ENCODE measurements at places on chromosomes 12 and 14. TPM values are rescaled to one million over a fixed set of nuclear protein-coding genes. Genes with fewer than 3 reads are reported as not detected.

UNC79 gene
- total RNA-seq = 0.29 TPM

MGP gene
- 5,040 TPM for total RNA-seq

- H3K27me3 ChIP-seq = no peaks in the 10 kb centered on the region
- DNase-seq = no peak
- no peak overlapping the region for H3K4me3 ChIP-seq
- no peak overlapping the region for H3K27ac ChIP-seq
- no peaks in the 10 kb centered on the region for H3K4me1 ChIP-seq
- no peaks in the 10 kb centered on the region for H3K36me3 ChIP-seq
Measured at GRCh38 chr14:99668307-99669295, 15.5 kb upstream of the CYP46A1 start.

GRCh38 chr12:76878099-76878898 is 520 bp downstream of the CSRP2 start:
- H3K27me3 ChIP-seq = no peaks in the 10 kb centered on the region
- peak overlapping the region; percentile 88 for H3K27ac ChIP-seq
- no peaks in the 10 kb centered on the region for H3K4me1 ChIP-seq
- no peak for DNase-seq
- no peaks in the 10 kb centered on the region for H3K36me3 ChIP-seq
- peak overlapping the region; percentile 66 for H3K4me3 ChIP-seq

DNA sequence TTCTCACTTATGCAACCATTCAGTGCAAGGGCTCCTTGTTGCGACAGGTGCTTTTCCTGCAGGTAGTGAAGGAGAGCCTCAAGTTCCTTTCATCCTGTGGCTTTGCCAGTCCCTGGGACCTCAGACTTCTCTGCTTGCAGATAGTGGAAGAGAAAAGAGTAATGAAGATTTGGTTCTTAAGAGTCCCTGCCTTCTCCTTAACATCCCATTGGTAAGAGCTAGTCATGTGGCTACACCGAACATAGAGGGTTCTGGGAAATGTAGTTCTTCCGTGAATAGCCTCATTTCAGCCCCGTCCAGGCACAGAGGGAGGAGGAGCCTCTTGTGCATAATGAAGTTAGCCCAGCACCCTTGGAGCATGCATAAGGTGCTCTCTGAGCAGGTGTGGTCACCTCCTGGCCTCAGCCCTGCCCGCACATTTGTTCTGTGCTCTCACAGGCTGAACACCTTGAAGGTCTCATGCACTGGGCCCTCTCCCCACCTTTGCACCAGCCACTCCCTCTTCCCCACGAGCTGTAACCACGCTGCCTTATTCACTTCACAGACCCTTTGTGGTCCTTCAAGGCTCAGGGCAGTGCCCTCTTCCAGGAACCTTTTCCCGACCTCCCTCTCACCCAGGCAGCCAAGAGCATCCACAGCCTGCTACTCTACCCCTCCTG is 134.0 kb downstream of the BCL11B start:
- H3K27me3 ChIP-seq = no peaks in the 10 kb centered on the region
- H3K4me1 ChIP-seq = no peaks in the 10 kb centered on the region
- no peak overlapping the region for H3K4me3 ChIP-seq

FOXG1 gene
- not detected for total RNA-seq

- H3K36me3 ChIP-seq = no peaks in the 10 kb centered on the region
- H3K4me1 ChIP-seq = no peaks in the 10 kb centered on the region
- H3K27me3 ChIP-seq = no peaks in the 10 kb centered on the region
- no peak overlapping the region for H3K4me3 ChIP-seq
- no peak for DNase-seq
- H3K27ac ChIP-seq = peak overlapping the region; percentile 52
Measured at GRCh38 chr12:108793756-108794441, 62.6 kb upstream of the CORO1C start.

DNA sequence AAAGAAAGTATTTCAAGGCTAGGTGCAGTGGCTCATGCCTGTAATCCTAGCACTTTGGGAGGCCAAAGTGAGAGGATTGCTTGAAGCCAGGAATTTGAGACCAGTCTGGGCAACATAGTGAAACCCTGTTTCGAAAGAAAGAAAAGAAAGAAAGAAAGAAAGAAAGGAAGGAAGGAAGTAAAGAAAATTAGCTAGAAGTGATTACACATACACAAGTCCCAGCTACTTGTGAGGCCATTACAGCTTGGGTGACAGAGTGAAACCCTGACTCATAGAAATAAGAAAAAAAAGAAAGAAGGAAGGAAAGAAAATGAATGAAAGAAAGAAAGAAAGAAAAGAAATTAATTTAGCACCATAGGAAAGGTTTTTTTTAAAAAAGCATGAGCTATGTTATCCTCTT is 33.3 kb upstream of the PPP1CC start:
- H3K36me3 ChIP-seq = no peaks in the 10 kb centered on the region
- H3K27ac ChIP-seq = no peak overlapping the region
- DNase-seq = no peak
- H3K4me1 ChIP-seq = no peaks in the 10 kb centered on the region

GRCh38 chr12:121522971-121523370 is 57.9 kb downstream of the KDM2B start:
- no peaks in the 10 kb centered on the region for H3K36me3 ChIP-seq
- no peak overlapping the region for H3K4me3 ChIP-seq
- H3K27me3 ChIP-seq = no peaks in the 10 kb centered on the region
- no peaks in the 10 kb centered on the region for H3K4me1 ChIP-seq
- no peak overlapping the region for H3K27ac ChIP-seq

GRCh38 chr12:39931231-39931630 is 174.7 kb downstream of the SLC2A13 start:
- H3K27me3 ChIP-seq = no peaks in the 10 kb centered on the region
- DNase-seq = no peak
- H3K4me3 ChIP-seq = no peak overlapping the region
- H3K36me3 ChIP-seq = no peaks in the 10 kb centered on the region
- H3K4me1 ChIP-seq = no peaks in the 10 kb centered on the region

KRT7 gene
- 358 TPM for total RNA-seq

DNA sequence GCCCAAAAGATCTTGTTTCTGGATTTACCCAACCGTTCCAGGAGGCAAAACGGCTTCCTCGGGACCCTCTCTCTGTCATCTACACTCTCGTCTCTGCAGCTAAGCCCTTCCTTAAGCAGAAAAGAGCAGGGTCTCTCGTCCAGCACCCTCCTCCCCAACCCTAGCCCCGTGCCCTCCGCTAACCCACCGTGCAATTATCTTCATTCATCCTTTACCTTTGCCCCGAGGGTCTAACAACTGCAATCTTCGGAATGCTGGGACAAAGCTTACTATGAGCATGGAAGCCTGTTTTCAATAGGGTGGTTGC is 276 bp upstream of the BMAL2 start:
- H3K4me3 ChIP-seq = peak overlapping the region; percentile 76
- no peaks in the 10 kb centered on the region for H3K27me3 ChIP-seq
- no peak overlapping the region for H3K27ac ChIP-seq
- DNase-seq = no peak
- H3K4me1 ChIP-seq = no peaks in the 10 kb centered on the region
- H3K36me3 ChIP-seq = no peaks in the 10 kb centered on the region

ZFHX2 gene
- 0.66 TPM for total RNA-seq

DNA sequence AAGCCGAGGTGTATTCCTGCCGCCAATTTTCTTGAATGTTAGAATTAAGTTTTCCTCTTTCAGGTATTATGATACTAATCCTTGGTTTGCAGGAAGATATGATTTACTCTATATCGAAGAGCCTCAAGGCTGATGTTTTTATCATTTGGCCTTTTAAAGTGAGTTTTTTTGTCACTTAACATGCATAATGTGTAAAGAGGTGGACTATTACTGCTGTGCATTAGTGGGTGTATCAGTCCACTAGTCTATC is 11.1 kb upstream of the TMPO start:
- peak overlapping the region; percentile 94 for H3K27ac ChIP-seq
- DNase-seq = no peak
- no peaks in the 10 kb centered on the region for H3K27me3 ChIP-seq
- no peaks in the 10 kb centered on the region for H3K4me1 ChIP-seq
- peak overlapping the region; percentile 62 for H3K4me3 ChIP-seq

GRCh38 chr12:56188131-56188777 is 1.0 kb downstream of the SMARCC2 start:
- no peak for DNase-seq
- H3K4me3 ChIP-seq = peak overlapping the region; percentile 94
- H3K27ac ChIP-seq = peak overlapping the region; percentile 96
- H3K27me3 ChIP-seq = no peaks in the 10 kb centered on the region
- no peaks in the 10 kb centered on the region for H3K36me3 ChIP-seq

ATP2A2 gene
- total RNA-seq = 102 TPM

- DNase-seq = no peak
- H3K27ac ChIP-seq = no peak overlapping the region
- no peaks in the 10 kb centered on the region for H3K27me3 ChIP-seq
Measured at GRCh38 chr12:27814851-27815591, 35.0 kb upstream of the MANSC4 start.

- no peaks in the 10 kb centered on the region for H3K4me1 ChIP-seq
- no peak overlapping the region for H3K27ac ChIP-seq
- H3K4me3 ChIP-seq = no peak overlapping the region
- H3K36me3 ChIP-seq = no peaks in the 10 kb centered on the region
Measured at GRCh38 chr14:42078345-42078744, 471.7 kb downstream of the LRFN5 start.

DNA sequence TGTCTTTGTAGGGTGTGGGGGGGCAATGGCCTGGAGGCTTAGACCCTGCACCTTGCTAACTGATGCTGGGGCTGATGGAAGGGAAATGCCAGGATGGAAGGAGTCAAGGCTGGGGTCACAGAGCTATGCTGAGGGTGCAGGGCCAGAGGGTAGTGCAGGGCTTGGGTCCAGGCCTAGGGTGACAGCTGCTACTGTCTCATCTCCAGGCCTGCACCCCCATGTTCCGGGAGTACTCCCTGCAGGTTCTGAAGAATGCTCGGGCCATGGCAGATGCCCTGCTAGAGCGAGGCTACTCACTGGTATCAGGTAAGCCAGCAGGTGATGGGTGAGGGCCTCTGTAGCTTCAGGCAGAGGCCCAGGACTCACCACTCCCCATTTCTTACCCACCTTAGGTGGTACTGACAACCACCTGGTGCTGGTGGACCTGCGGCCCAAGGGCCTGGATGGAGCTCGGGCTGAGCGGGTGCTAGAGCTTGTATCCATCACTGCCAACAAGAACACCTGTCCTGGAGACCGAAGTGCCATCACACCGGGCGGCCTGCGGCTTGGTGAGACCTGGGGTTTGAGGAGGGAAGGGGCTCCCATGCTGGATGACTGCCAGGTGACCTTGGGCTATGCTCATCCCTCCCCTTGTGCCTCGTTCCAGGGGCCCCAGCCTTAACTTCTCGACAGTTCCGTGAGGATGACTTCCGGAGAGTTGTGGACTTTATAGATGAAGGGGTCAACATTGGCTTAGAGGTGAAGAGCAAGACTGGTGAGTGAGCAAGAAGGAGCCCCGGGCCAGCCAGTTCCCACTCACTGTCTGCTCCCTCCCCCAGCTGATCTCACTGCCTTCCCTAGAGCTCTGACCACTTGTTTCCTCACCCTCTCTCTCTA is 4.1 kb downstream of the SHMT2 start:
- peaks cover 3% of the 10 kb centered on the region for H3K27me3 ChIP-seq
- H3K4me3 ChIP-seq = no peak overlapping the region
- no peak for DNase-seq

GRCh38 chr12:57146961-57147944 is at the start of gene LRP1-AS:
Gene LRP1-AS (minus strand): TSS chr12:57147619.
- peak within 1 kb of the TSS; percentile 5 for H3K4me3 ChIP-seq
- peaks cover 16% of the 10 kb centered on the region for H3K4me1 ChIP-seq
- no peaks in the 10 kb centered on the region for H3K27me3 ChIP-seq
- peak within 1 kb of the TSS; percentile 96 for H3K27ac ChIP-seq

DNA sequence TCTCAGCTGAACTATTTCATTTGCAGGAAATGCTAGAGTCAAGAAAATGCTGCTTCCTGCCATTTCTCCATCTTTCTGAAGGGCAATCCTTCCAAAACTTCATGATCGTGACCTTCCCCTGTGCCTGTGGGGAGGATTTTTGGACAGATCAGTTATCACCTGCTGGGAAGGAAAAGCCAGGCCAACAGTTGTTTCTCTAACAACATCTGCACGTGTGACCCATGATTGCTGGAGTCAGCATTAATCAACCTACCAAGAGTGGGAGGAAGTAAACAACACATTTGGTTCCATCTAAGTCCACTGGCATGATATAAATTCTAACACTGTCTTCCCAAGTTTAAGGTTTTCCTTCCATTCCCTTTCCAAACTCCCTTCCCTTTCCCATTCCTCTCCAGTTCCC is 172.7 kb downstream of the APAF1 start:
- H3K27ac ChIP-seq = no peak overlapping the region
- H3K36me3 ChIP-seq = no peaks in the 10 kb centered on the region
- no peaks in the 10 kb centered on the region for H3K4me1 ChIP-seq
- no peak for DNase-seq
- H3K4me3 ChIP-seq = no peak overlapping the region
- no peaks in the 10 kb centered on the region for H3K27me3 ChIP-seq

DNA sequence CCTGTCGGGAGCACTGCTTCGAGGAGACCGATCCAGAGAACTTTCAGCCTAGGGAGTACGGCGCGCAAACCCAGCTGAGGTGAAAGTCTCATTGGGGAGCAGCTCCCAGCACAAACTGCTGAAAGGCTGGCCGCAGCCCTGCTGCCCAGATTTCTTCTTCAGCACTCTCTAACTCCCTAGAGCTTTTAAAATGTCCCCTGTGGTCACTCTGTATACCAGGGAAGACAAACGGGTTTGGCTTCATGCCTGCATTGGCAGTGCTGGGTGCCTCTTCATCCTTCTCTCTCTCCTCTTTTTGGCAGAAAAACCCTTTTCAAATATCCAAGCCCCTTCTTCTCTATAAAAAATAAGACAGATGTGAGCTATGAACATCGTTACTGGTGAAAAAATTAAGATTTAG is 34.9 kb downstream of the BBS10 start:
- H3K4me1 ChIP-seq = no peaks in the 10 kb centered on the region
- no peak overlapping the region for H3K27ac ChIP-seq
- no peaks in the 10 kb centered on the region for H3K36me3 ChIP-seq
- H3K27me3 ChIP-seq = no peaks in the 10 kb centered on the region
- DNase-seq = no peak
- no peak overlapping the region for H3K4me3 ChIP-seq

- H3K36me3 ChIP-seq = no peaks in the 10 kb centered on the region
- H3K4me1 ChIP-seq = no peaks in the 10 kb centered on the region
- DNase-seq = no peak
- no peaks in the 10 kb centered on the region for H3K27me3 ChIP-seq
- H3K4me3 ChIP-seq = no peak overlapping the region
- no peak overlapping the region for H3K27ac ChIP-seq
Measured at GRCh38 chr14:87432698-87433097, 560.3 kb downstream of the GALC start.

- H3K4me1 ChIP-seq = no peaks in the 10 kb centered on the region
- no peak for DNase-seq
- H3K36me3 ChIP-seq = no peaks in the 10 kb centered on the region
- no peak overlapping the region for H3K4me3 ChIP-seq
- no peak overlapping the region for H3K27ac ChIP-seq
- H3K27me3 ChIP-seq = peaks cover 4% of the 10 kb centered on the region
Measured at GRCh38 chr12:119809023-119809422, 68.1 kb downstream of the CIT start.

LARP4 gene
- 56.3 TPM for total RNA-seq

DNA sequence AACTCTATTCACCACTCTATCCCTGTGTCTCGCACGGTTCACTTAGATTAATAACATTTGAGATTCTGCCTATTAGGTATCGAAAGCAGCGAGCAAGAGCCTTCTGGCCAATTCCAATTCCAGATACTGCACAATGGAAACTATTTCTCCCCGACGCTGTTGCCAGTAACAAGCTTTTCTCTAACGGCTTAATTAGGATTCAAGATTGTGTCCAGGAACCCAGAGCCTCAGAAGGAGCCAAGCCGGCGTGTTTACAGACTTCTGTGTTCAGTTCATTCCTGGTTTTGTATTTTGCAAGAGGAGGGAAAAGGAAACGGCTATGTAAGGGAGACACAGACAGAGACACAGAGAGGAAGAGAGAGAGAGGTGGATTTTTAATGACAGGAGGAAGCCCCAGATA is 185.6 kb downstream of the DICER1 start:
- H3K27ac ChIP-seq = peak overlapping the region; percentile 73
- H3K27me3 ChIP-seq = no peaks in the 10 kb centered on the region
- DNase-seq = no peak
- H3K4me1 ChIP-seq = no peaks in the 10 kb centered on the region
- H3K36me3 ChIP-seq = no peaks in the 10 kb centered on the region

MED6 gene
- 56.9 TPM for total RNA-seq

Data from breast epithelium (tissue), 4 donors.